ENCODE measurements at places on chromosomes 2 and 18.

DNA sequence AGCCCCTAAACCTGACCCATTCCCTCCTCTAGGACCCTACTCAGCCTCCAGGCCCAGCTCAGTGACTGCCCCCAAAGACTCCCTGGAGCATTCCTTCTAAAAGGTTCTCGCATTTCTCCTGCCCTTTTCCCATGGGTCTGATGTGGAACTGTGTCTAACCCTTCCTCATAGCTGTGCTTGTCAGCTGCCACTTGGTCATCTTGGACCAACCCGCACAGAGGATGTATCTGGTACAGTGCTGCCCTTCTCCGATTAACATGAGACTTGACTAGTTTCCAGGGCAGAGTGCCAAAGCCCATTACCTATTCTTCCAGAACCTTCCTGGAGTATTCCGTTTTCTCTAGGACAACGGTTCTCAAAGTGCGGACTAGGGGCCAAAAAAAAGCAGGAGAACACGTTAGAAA lies 518 bp upstream of the NFU1 start:
- DNase-seq = no peak

GRCh38 chr18:12048827-12049175 lies 44.8 kb upstream of the ANKRD62 start:
- DNase-seq = no peak

DNA sequence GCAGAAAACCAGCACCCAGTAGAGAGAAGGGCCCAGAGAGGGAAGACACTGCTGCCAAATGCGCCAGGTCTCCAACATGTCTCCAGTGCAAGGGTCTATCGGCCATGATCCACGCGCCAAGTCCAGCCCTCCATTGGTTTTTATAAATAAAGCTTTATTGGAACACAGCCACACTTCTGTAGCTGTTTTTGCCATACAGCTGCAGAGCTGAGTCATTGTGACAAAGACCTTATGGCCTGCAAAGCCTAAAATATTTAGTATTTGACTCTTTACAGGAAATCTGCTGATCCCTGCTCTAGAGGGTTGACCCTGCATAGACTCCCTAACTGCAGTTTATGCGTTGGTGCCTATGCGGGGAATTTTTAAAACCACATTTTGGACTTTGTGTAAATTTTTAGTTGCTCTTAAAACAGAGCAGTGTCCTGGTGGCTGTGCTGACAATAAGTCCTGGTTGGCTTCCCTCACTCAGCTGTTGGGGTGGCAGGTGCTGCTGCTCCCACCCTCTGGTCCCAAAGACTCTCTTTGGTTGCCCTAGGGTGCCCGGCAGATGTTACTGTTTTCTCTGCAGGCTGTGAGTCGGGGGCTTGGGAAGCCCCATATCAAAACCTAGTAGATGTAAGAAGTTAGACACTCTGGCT lies 154.9 kb downstream of the CTIF start:
- DNase-seq = no peak

DNA sequence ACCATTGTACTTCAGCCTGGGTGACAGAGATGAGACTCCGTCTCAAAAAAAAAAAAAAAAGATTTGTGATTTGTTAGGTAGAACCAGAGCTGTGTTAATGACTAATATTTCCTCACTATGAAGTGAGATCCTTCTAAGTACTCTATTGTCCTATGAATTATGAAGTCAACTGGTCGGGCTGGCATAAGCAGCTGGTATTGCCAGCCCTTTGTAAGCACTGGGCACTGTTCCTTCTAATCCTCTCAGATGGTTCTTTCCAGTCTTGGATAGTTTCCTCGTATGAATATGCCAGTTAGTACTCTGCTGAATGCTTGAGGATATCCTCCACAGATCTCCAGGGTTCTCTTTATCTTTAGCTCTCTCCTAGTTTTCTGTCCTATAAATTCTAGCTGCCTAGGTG lies 223.1 kb upstream of the SP5 start:
- DNase-seq = no peak

DNA sequence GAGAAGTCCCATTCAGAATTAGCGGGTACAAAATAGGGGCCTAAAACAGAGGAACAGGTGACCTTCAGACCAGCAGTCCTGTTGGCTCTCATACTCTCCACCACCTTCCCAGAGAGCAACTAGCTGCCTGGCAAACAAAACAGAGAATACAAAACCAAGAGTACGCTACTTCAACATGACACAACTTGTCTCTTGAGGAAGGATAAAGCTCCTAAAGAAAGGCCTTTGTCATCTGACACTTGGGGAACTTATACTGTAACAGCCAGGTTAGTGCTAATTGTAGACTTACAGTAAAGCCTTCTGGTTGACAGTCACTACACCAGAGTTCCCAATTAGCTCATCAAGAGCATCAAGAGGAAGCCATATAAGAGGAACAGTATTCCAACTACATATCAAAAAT lies 282.1 kb upstream of the NT5C1B start:
- DNase-seq = no peak

GRCh38 chr2:85854166-85854509 lies 34.7 kb downstream of the ST3GAL5 start:
- DNase-seq = no peak

DNA sequence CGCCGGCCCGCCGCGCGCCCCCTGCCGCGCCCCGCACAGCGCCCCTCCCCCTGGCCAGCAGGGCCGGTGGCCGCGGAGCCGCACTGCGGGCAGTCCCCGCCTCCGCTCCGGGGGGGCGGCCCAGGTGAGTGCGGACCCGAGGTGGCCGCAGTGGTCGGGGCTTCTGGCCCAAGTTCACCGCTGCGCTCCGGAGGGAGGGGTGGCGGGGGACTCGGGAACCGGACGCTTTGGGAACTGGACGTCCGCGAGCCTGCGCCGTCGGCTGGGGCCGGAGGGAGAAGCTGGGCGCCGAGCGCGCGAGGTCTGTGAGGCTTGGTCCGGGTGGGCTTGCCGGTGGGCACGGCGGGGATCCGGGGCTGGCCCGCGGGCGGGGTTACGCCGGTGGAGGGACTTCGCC lies 591 bp upstream of the LDLRAD4 start:
- DNase-seq = no peak
